ENCODE measurements at places on chromosomes 2 and 18.

- DNase-seq, result peak; percentile 18
Measured at GRCh38 chr2:48530033-48530811, at the start of gene STON1. Gene STON1, plus strand, starts transcription at chr2:48530154. Its CDS starts 50,480 bp downstream, at chr2:48580634.

DNA sequence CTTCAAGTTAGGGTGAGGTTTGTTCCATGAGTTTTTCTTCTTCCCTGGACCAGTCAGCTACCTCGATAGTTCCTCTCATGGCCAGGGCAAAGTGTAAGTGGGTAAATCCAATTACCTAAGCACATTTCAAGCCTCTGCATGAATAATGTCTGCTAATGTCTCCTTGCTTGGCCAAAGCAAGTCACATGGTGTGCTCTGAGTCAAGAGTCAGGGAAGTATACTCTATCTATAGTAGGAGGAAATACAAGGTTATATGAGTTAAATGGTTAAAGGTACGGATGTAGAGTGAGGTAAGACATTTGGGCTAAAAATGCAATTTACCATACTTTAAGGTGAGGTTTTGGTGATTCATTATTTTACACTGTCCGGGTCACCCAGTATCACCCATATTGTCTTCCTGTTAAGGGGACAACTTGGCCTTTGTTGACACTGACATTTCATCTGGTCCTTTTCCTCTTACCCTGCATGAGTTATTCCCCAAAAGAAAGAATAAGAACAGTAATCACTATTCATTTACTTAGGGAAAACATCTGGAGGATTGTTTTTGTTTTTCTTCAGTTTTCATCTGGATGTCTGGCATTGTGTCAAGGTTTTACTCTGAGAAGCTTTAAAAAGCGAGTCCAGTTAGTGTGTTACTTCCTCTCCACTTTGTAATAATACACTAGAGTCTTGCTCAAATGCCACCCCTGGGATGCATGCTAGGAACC is 405.5 kb downstream of the RND3 start:
- no peak for DNase-seq

- no peak for DNase-seq
Measured at GRCh38 chr2:149312039-149312438, 18.3 kb upstream of the LYPD6 start.

DNA sequence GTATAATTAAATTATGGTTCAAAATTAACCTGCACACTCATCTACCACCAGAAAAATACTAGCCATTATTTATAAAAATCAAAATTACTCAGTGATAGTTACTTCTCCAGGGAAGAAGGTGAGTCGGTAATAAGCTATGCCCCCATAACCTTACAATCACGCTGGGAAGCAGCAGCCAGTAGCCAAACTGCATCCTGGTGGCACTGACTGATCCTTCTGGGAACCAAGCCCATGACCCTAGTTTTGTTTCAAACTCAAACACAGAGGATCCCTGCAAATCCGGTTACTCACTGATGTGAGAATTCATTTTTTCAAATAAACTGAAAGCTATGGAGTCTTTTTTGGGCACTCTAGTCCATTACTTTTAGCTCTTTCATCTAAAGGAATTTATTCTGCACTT is 88.2 kb upstream of the VWC2L start:
- no peak for DNase-seq

DNA sequence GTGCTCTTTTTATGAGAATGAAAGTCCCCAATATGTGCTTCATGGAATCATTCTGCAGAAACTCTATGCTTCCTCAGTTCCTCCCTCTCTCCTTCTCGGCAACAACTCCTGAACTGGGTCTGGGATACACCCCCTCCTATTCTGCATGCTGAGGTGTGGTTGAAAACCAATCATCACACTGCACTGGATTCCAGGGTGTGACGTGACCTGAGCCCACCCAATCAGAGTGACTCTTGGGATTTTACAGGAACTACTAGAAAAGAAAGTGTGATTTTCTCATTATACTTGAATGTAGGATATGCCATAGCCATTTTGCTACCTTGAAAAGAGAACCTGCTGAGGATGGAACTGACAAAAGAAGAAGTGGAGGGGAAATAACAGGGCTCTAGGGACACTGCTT is 36.3 kb downstream of the ACVR1 start:
- DNase-seq, result no peak

DNA sequence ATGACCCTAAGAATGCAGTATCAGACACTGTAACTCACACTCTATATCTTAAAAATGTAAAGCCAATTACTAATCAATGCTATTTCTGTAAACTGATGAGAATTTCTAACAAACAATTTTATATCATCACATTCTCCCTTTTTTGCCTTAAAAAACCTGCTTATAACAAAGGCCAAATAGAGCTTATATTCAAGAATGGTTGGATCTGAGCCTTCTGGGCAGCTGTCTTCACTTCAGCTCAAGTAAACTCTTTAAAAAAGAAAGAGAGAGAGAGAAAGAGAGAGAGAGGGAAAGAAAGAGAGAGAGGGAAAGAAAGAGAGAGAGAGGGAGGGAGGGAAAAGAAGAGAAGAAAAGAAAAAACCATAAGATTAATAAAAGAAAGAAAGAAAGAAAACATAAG is 231.8 kb downstream of the KCNE4 start:
- DNase-seq, result no peak

DNA sequence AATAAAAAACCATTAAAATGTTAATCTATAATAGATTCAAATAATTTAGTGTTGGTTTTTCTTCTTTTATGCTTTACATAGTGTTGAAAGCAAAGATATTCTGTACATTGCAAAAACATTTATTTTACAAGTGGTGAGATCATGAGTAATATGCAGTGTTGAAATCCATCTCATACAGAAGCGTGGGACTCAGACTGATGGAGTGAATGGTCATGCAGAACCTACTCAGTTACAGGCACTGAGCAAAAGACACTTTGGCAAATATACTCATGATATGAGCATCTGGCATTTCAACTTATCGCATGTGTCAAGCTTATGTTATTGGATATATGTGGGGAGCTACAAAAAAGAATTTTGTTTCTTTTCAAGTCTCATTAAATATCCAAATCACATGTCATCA is 620.2 kb upstream of the NETO1 start:
- DNase-seq, result no peak

DNA sequence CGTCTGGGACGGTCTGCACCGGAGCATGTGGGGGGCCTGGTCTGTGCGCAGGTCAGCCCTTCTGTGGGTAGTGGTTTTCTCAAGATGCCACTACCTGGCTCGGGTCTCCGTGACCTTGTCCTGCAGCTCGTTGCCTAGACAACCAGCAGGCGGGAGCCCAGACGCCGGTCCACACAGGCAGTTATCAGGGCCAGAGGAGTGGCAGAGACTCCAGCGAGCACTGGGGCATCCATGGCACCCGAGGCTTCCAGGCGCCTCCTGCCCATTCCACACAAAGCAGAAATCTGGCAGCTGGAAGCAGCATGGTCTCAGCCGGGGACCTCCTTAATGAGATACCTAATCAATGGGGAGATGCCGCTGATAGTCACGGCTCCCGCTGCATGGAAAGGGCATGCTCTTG is 156.1 kb downstream of the FAM210A start:
- DNase-seq, result no peak

DNA sequence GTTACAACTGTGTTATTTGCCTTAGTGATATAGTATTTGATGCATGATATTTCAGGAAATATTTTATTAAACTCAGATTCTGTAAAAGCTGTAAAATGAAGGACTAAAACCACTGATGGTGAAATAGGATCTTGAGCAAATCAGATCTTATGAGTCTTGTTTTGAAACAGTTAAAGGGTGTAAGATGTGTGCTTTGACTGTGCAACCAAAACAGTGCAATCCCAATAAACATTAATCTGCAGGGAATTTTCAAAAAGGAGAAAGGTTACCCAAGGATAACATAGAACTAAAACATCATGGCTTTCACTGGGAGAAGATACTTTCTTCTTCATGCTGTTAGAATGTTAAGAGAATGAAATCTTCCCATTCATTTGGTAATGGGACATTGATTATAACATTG is 378.7 kb downstream of the PARD3B start:
- no peak for DNase-seq

GRCh38 chr2:219254590-219255201 is 978 bp upstream of the TUBA4A start:
- DNase-seq, result no peak

- DNase-seq, result peak; percentile 60
Measured at GRCh38 chr2:234861841-234862735, 89.7 kb upstream of the SH3BP4 start.

DNA sequence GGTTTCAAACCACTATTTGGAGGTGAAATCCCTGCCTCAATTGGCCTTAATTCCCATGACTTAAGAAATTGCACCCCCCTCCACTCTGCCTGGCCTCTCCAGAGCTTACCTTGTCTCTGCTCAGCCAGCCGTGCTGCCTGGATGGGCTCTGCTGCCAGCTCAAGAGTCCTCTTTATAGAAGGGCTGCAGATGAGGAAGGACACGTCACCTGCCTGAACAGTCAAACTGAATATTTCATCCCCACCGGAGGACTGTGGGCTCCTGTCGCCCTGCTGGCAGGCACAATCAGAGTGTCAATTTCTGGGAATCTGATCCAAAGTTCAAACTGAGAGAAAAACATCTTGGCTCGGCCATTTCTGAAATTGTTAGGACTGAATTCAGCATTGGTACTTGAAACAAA is at the start of gene OTOS:
Gene OTOS (minus strand): TSS at position 148 of the 400 bp plus-strand sequence. CDS start 332 bp downstream, outside the sequence.
- no peak for DNase-seq

DNA sequence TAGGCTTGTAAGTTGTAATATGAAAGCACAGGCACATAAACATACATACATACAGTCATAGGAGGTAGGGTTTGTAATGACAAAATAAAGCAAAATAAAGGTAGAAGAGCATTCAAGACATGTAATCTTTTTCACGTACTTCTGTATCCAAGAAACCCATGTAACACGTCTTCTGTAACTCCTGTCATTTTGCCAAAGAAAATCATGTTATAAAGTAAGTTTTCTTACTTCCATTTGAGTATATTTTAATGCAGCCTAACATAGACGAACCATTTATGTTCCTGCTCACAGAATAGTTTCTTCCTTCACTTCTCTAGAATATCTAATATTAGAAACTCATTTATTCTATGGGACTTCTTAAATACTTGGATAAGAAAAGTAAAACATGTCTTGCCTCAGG is 1884.0 kb upstream of the CELF4 start:
- no peak for DNase-seq

DNA sequence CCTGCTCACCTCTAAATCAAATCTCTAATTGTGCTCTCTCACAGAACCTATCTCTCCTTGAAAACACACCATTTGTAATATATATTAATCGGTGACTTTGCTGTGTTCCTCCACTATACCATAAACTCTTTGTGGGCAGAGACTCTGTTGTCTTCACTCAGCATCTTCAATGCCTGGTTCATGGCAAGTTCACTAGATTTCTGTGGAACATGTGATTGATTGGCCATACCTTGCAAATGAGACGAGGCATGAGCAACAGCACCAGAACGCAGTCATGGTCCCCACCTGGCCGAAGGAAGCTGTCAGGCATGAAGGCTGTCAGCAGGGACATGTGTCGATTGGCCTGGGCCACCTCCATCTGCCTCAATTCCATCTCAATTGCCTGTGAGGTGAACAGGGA is 11.6 kb downstream of the DCTN1 start:
- DNase-seq, result no peak

- no peak for DNase-seq
Measured at GRCh38 chr18:29191263-29191662, 1014.3 kb upstream of the CDH2 start.

DNA sequence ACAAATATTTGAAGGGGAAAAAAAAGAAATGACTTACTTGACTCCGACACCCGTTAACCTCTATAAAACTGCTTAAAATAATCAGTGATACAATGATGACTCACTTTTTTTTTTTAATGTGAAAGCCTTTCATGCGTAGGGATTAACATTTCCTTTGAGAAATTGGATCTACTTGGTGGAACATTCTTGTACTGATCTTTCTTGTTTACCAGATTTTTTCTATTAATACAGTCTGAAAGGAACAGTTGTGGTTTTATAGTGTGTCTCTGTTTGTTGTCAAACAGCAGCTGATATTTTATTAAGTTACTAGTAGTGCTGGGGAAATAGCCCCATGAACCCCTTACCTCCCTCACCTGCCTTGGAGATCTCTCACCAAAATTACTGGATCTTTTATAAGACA is 40.2 kb upstream of the NEB start:
- DNase-seq, result no peak

GRCh38 chr2:40160751-40161218 is 291.1 kb downstream of the SLC8A1 start:
- DNase-seq, result no peak

- DNase-seq, result no peak
Measured at GRCh38 chr2:214104219-214104618, 306.6 kb upstream of the VWC2L start.

DNA sequence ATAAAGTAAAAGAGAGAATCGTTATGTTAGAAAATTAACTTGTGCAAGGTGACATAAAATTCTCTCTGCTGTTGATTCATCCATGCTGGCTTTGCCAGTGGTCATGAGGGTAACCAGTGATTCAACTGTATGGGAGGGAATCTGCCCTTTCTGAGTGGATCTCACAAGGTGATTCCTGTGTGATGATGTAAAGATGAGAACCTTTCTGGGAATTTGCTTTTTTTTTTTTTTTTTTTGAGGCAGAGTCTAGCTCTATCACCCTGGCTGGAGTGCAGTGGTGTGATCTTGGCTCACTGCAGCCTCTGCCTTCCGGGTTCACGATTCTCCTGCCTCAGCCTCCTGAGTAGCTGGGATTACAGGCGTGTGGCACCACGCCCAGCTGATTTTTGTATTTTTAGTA is 23.3 kb downstream of the RAB31 start:
- DNase-seq, result no peak

- DNase-seq, result no peak
Measured at GRCh38 chr2:31413862-31414550, 536 bp downstream of the XDH start.

DNA sequence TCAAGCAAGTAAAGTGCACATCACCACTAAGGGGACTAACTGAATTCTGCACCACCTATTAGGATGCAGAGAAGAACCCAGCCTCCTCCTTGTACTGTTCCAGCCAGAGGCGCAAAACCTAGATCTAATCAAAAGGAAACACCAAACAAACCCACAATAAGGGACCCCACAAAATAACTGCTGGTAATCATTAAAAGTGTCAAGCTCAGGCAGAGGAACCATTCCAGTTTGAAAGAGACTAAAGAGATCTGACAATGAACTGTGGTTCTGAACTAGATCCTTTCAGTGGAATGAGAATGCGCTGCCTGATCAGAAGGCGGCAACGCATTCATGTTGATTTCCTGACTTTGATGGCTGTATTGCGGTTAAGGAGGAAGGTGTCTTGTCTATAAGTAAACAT is 16.8 kb downstream of the HDLBP start:
- no peak for DNase-seq
